ENCODE measurements at places on chromosomes 2 and 18. TPM values are rescaled to one million over a fixed set of nuclear protein-coding genes. Genes with fewer than 3 reads are reported as not detected.

Gene ACTG2
- total RNA-seq, result 0.35 TPM

Gene CD302
- total RNA-seq, result 2.5 TPM

Gene SLC9A4
- not detected for total RNA-seq

Gene WNT10A
- not detected for total RNA-seq

Gene DSC3
- 0.38 TPM for total RNA-seq

Gene RPL31
- 1,836 TPM for total RNA-seq
